ENCODE measurements at places on chromosomes 2 and 18.

DNA sequence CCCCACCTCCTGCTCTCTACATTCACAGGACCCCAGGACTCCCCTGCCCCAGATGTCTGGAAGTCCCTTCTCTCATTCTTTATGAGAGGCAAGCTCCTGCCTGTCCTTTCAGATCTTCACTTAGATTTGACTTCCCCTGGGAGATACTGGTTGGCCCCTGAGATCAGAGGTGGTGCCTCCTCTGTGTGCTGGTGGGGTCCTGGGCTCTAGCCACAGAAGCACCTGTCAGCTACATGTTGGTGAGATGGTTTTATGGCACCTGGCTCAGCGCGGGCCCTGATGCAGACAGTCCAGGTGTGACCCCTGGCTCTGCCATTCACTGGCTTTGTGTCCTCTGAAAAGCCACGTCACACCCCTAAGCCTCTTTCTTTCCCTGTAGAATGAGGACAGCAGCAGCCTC lies 369.6 kb upstream of the ID2 start:
- DNase-seq: no peak

DNA sequence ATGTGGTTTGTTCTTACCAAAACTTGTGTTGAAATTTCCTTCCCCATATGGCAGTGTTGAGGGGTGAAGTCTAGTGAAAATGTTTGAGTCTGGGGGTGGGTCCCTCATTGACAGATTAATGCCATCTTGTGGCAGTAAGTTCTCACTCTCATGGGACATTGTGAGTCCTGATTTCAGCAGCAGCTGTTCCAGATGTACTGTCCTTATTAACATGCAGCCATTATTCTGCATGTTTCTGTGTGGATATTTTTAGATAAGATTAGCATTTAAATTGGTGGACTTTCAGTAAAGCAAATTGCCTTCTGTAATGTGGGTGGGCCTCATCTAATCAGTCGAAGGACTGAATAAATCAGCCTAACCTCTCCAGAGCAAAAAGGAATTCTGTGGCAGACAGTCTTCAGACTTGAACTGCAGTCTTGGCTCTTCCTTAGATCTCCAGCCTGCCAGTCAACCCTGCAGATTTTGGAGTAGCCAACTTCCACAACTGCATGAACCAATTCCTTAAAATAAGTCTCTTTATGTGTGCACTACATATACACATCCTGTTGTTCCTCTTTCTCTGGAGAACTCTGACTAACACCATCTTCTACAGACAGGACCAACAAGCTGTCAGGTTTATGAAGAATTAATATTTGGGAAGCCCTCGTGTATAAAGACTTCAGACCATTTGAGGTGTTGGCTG lies 138.7 kb upstream of the ZNF516 start:
- DNase-seq: no peak

GRCh38 chr2:24731040-24731439 lies 62.2 kb downstream of the PTRHD1 start:
- no peak for DNase-seq

GRCh38 chr18:28189400-28190239 lies 12.7 kb upstream of the CDH2 start:
- peak; percentile 17 for DNase-seq

DNA sequence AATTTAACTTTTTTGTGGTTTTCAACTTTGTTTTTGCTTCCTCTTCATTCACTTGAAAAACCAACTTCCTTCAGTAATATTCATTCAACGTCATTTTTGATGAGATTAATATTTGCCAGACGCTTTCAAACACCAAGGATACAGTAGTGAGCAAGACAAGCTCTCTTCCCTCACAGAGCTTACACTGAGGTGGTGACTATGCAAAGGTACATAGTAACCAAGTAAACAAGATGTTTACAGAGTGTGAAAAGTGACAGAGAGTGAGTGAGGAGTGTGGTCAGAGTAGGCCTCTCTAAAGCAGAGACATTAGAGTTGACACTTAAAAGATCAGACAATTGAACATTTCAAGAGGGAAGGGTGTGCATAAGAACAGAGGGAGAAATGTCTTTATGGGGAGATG lies 155.5 kb downstream of the TMEM247 start:
- no peak for DNase-seq

GRCh38 chr2:109254174-109254904 lies 125.3 kb downstream of the SH3RF3 start:
- no peak for DNase-seq

- DNase-seq: no peak
Observed at GRCh38 chr2:206986943-206987342, 47.6 kb downstream of the CPO start.

DNA sequence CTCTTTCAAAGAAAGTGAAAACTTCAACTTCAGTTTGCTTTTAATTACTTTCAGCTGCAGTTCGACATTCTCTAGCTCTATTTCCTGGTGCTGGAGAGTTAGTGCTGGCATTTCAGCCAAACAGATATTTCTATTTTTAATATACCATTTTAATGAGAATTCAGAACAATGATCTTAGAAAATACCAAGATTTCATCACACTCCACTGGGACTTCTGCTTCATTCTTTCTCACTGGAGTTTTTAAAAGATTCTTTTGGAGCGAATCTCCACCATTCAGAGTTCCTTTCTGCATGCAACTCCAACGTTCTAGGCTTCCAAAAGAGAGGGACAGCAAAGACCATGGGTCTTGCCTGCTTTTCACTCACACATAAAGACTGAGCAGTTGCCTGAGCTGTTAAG lies 94.2 kb downstream of the CABLES1 start:
- DNase-seq: no peak

GRCh38 chr18:38790303-38790702 lies 1224.7 kb upstream of the CELF4 start:
- no peak for DNase-seq

- no peak for DNase-seq
Observed at GRCh38 chr2:139478165-139478914, 698.1 kb upstream of the NXPH2 start.

GRCh38 chr2:237025090-237025865 lies 60.4 kb upstream of the COPS8 start:
- DNase-seq: peak; percentile 41
